Brain pericyte (primary cell): ENCODE measurements at places on chromosomes 13 and 19.

GRCh38 chr19:38120471-38121025 lies 103.5 kb downstream of the DPF1 start:
- DNase-seq, result no peak

GRCh38 chr13:112803422-112803821 lies 113.6 kb downstream of the ATP11A start:
- DNase-seq, result no peak

DNA sequence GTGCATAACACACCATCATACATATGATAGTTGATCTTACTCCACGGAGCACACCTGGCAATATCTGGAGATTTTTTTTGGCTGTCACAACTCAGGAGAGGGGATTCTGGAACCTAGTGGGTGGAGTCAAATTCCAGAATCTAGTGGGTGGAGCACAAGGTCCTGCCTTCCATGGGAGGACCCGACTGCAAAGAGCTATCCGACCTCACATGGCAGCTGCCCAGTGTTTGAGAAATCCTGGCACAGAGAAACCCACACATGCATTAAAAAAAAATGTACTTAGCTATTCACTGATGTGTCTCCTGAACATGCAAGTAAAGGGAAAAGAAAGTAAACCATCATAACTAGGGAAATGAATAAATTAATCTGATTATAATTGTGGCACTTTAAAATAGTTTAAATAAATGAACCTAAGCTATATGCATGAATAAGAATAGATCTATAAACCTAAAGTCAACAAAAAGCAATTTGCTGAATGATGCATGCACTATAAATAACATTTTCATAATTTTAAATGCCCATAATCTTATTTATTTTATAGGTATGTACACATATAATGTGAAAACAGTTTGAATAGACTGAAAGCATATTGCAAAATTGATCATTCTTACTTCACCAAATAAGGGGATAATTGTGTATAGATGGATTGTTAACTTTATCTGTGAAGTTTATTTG lies 300.3 kb downstream of the MYO16 start:
- no peak for DNase-seq

GRCh38 chr19:58511353-58512208 lies at the start of gene SLC27A5:
Gene SLC27A5 (minus strand): TSS chr19:58511992. CDS start chr19:58511955, 37 bp downstream.
- DNase-seq, result no peak

GRCh38 chr13:63025741-63026140 lies 1610.1 kb upstream of the PCDH20 start:
- DNase-seq, result no peak

DNA sequence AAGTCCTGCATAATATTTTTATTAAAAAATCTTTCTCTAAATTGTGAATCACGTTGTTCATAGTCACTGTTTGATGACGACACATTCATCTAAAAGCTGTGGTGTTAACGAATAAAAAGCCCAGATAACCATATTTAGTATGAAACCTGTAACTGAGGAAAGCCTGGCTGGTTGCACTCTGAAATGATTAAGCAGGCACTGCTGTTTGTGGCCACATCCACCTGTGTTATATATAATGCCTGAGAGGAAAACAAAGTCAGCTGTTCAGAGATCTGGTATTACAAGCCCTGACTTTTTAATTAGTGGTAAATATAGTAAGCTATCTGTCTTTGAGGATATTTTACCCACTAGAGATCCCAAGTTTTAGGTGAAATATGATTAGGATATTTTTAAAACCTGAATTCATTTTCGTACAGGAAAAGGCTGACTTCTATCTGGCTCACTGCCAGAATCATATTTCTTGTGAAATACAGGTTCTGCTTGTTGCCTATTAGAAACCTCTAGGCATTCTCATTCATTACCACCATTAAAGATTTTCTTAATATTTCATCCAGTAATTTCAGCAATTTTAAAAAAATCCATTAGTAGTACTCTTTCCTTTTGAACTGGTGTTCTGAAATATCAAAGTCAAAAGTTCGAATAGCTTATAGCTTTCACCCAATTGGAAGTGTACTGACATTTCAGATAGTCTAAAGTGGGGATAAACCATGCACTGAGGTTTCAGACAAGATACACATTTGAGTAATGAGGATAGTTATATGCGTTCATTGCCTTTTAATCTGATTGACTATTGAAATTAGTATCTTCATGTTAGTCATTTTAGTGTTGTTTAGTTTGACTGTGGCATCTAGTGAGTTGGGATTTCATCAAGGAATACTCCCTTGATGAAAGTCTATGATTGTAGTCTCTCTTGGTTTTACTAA lies 79.7 kb downstream of the LMO7 start:
- no peak for DNase-seq

DNA sequence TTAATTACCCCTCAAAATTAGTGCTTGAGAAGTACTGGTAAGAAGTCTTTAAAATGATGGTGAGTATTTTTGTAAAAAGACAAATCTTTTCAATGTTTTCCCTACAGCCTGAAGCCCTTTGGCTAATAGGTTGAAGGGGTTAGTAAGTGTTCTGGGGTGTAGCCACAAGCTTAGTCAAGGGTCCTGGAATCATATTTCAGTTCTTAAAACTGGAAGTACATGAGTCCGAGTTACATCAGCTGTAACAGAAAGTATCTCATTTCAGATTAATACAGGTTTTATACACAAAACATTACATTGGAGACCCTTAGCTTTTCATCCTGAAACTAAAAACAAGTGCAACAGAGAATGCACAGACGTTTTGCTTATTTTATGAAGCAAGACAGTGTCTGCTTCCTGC lies 52.7 kb upstream of the TEX29 start:
- DNase-seq, result no peak

GRCh38 chr19:11551603-11552235 lies 7.3 kb downstream of the ELOF1 start:
- no peak for DNase-seq

GRCh38 chr13:44601586-44601985 lies 25.5 kb upstream of the TSC22D1 start:
- DNase-seq, result no peak

DNA sequence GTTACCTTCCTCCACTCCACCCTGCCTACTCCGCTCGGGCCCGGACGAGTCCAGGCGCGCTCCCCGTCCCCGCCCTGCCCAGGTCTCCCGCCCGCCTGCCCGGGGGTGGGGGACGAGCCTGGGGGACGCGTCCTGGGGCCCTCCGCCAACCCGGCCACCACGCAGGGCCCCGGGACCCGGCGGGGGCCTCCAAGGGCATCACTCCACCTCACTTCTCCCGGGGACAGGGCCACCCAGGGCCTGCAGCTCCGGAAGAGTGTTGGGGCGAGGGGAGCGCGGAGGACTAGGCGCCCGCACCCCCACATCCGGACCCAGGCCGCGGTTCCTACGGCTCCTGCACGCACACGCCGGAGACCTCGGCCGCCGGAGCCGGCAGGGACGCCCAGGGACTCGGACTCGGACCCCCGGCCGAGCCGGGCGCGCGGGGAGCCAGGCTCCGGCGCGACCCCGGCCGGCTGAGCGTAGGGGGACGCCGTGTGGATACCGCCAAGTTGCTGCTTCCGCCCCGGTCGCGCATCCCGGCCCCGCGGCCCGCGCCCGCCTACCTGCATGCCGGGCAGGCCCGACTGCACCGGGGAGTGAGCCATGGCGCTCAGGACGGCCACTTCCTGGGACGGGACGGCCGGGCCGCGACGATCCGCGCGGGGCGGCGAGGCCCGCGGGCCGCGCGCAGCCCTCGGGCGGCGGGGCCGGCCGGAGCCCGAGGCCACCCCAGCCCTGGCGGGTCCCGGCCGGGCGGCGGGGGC lies 534 bp downstream of the STK24 start:
- no peak for DNase-seq

- DNase-seq, result no peak
These were observed 204.5 kb downstream of the PDS5B start for GRCh38 chr13:32790731-32791130.

- no peak for DNase-seq
These were observed 640.8 kb downstream of the EFNB2 start for GRCh38 chr13:105894697-105895096.

DNA sequence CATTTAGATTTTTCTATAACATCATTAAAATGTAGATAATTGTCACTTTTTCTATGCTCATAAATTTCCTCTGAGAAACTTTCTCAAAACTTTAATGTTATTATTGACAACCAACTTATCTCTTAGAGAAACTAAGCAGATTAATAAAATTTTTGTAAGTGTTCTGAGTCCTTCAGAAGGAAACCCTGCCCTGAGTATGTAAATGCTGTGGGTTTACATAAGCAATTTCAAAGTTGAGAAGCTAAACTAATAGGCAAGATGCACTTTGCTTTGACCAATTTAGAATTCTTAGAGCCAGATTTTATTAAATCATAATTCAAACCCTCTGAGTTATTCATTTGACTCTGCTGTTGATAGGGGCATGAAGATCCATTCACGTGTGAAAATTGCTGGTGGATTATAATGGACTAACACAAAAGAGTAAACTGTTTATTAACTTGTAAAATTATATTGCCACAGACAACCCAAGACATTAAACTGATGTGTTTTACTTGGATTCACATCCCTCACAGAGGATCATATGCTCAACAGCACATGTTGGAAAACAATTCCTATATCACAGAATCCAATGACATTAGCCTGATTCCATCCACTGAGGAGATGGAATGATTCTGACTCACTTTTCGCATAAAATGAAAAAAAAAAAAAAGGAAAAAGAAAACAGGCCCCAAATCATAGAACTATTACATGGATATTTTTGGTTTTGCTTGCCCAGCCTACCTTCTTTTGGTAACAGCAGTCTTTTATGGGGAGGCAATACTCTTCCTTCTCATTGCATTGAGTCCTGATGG lies 453.7 kb upstream of the HTR2A start:
- no peak for DNase-seq

DNA sequence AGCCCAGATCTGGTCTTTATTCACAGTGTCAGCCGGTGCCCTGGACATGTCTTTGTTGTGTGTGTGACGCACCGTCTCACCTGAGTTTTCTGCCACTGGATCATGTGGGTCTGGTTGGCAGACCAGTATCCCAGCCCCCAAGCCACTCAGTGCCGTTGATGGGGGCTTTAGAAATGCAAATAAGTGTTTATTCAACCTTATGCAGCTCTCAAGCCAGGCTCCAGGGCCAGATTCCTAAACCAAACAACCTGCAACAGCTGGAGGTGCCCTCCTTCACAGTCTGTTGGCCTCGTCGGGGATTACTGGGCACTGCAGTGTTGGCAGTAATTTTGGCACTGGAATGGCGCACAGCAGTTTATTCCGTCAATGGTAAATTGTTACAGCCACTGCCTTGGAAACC lies 21.6 kb downstream of the FAM124A start:
- no peak for DNase-seq

DNA sequence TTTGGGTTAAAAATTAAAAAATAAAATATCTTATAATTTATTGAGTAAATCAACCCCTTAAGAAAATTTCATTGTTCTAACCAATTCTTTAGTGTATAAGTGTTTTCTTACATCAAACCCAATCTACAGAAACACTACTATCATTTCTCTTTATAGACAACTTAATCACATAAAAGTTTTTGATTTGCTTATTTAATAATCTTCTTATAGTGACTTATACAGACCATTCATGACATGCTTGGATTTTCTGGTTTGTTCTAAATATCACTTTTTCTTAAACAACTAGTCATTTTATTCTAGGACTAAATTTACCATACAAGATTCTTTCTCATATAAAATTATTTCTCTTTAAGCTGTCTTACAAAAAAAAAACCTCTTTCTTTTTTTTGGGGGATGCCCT lies 27.3 kb upstream of the ZSCAN5A start:
- no peak for DNase-seq

DNA sequence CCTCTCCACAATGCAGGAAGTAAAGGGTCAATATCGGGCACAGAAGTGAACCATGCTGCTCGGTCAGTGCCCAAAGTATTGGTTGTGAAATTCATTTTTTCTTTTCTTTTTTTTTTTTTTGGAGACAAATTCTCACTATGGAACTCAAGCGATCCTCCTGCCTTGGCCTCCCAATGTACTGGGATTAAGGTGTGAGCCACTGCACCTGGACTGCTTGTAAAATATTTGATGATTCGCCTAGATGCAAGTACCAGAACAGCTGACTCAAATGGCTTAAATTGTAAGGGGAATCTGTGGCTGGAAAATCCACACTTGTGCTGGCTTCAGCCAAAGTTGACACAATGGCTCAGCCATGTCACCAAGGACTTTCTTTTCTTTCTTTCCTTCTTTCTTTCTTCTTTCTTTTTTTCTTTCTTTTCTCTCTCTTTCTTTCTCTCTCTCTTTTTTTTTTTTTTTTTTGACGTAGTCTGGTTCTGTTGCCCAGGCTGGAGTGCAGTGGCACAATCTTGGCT lies 43.7 kb downstream of the NUMBL start:
- no peak for DNase-seq

DNA sequence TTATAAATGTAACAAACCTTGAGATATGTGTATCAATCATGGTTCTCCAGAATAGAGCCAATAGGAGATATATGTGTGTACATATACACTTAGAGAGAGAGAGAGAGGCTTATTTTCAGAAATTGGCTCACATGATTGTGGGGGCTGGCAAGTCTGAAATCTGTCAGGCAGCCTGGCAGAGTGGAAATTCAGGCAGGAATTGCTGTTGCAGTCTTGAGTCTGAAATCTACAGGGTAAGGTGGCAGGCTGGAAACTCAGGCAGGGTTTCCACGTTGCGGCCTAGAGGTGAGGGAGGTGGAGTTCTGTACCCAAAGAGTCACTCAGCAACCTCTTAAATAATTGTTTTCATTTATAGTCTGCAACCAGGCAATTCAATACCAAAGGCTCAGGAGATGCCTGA lies 218.4 kb downstream of the B3GLCT start:
- no peak for DNase-seq

DNA sequence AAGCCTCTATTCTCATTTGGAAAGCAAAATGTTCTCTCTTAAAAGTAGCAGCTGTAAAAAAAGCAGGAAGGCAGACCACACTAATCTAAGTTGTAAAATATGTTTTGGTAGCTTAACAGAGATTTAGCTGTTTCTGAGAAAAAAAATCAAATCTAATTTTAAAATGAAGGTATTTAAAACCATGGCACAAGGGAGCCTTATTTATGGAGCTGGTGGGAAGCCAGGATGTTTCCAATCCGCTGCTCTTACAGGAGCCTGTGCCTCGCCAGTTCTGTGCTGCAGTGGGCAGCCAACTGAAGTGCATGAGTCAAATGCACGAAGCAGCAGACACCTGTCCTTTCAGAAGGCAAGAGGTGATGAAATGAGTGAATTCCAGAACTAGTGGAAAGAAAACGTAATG lies 28.2 kb downstream of the GPC6 start:
- no peak for DNase-seq

- DNase-seq, result no peak
These were observed 28.1 kb downstream of the MPHOSPH8 start for GRCh38 chr13:19661561-19661960.

GRCh38 chr13:19766591-19766990 lies 16.2 kb downstream of the PSPC1 start:
- no peak for DNase-seq
